ENCODE measurements at places on chromosomes 7 and 10.

DNA sequence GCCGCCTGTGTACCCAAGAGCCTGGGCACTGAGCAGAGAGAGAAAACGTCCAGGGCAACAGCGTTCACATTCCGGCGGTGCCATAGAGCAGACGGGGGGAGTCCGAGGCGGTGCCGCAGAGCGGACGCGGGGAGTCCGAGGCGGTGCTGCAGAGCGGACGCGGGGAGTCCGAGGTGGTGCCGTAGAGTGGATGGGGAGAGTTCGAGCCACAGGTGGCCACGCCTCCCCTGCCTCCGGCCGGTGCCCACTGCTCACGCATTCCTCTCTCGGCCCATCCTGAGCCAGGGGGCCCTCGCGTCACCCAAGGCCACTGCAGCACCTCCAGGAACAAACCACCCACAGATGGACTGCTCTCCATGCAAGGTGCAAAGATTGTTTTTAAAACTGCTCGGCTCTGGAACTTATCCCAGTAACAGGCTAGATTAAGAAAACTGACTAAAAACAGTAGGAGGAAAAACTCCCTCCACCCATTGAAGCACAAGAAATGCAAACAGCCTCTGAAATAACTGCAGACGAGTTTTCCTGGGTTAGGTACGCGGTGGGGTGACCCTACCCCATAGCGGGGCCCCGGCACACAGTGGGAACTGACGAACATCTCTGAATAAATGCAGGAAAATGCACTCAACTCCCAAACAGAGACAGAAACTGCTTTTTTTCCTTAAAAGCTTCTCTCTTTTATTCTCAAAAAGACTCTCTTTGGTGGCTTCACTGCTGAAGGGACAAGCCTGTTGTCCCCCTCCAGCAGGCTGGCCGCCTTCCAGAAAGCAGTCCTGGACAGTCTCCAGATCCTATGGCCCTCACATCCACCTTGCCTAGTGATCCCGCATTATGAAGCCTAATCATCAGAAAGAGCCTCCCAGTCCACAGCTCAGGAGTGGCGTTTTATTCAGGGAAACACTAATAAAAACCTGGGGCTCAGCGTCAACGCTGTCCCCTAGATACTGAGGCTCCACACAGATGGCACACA lies 55.9 kb downstream of the DIP2C start:
- DNase-seq = no peak

DNA sequence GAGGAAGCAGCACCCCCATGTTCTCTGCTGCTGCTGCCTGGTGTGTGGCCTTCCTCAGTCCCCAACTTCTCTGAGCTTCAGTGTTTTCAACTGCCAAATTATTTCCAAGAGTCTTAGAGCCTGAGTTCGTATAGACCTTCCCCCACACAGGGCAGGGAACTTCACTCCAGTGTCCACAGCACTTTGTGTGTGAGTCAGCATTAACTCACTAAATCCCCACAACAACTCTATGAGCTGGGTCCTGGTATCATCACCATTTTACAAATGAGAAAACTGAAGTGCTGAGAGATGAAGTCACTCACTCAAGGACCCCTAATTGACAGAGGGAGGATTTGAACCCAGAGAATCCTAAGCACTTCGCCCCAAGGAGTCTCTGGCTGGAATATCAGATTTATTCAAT lies 48.3 kb downstream of the ADCYAP1R1 start:
- DNase-seq = no peak

GRCh38 chr7:29953726-29954347 lies 35.8 kb downstream of the SCRN1 start:
- DNase-seq = no peak

GRCh38 chr7:135757719-135758411 lies 9.3 kb upstream of the FAM180A start:
- no peak for DNase-seq

Measured in COLO829 (cell line).